BJ (cell line): ENCODE measurements at places on chromosomes 7 and 10.

DNA sequence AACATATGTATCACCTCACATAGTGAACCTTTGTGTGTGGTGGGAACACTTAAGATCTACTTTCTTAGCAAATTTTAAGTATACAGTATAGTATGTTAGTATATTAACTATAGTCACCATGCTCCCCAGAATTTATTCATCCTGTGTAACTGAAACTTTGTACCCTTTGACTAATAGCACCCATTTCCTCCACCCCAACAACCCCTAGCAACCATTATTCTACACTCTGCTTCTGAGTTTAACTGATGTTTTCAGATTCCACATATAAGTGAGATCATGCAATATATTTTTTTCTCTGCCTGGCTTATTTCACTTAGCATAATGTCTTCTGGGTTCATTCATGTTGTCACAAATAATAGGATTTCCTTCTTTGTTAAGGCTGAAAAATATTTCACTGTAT lies 6.9 kb upstream of the VWDE start:
- no peak for DNase-seq

DNA sequence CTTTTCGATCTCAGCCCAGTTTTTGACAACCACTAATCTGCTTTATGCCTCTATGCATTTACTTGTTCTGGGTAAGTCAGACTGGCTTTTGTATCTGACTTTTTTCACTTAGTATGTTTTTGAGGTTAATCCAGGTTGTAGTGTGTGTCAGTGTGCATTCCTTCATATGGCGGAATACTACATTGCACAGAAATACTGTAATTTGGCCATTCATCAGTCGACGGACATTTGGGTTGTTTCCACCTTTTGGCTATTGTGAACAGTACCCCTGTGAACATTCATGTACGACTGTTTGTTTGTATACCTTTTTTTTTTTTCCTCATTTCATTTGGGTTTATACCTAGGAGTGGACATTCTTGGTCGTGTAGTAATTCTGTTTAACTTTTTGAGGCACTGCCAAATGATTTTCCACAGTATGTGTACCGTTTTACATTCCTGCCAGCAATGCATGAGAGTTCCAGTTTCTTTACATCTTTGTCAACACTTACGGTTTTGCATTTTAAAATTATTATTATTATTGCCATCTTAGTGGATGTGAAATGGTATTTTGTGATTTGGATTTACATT lies 57.4 kb downstream of the MKLN1 start:
- no peak for DNase-seq

- DNase-seq = no peak
These were observed 58.9 kb upstream of the NCAPG2 start for GRCh38 chr7:158763454-158764033.

DNA sequence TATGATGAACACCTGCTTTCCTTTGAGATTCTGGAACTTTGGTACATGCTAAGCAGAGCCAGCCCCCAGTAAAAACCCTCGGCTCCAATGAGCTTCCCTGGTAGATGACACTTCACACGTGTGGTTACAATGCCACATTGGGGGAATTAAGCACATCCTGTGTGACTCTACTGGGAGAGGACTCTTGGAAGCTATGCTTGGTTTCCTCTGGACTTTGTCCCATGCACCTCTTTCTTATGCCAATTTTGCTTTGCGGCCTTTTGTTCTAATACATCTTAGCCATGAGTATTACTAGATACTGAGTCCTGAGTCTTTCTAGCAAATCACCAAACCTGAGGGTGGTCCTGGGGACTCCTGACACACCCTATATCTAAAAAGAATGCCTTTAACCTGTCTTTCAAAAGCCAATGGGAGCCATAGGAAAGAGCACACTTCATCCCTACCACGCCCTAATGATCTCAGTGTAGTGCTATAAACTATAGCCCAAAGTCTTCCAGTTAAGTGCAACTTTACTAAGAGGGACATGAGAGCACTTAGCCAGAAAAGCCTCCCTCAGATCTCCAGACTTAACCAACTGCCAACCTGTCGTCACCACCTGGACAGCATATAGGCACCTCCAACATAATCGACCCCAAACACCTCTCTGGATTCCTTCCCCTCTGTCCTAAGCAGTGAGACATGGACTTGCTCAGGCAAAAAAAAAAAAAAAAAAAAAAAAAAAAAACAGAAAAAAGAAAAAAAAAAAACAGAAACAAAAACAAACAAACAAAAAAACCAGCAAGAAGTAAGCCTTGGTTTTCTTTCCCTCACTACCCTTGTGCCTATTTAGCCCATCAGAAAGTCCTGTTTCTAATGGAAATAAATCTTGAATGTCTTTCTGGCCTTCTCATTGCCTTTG lies 37.4 kb downstream of the CCDC6 start:
- DNase-seq = no peak

- DNase-seq = no peak
These were observed 11.3 kb upstream of the TAS2R3 start for GRCh38 chr7:141752634-141753033.
